Nephron progenitor cell (in vitro differentiated cells): ENCODE measurements at places on chromosomes 7 and 10.
A peak's percentile ranks its signal among the peaks of the same experiment; 100 is the strongest.

DNA sequence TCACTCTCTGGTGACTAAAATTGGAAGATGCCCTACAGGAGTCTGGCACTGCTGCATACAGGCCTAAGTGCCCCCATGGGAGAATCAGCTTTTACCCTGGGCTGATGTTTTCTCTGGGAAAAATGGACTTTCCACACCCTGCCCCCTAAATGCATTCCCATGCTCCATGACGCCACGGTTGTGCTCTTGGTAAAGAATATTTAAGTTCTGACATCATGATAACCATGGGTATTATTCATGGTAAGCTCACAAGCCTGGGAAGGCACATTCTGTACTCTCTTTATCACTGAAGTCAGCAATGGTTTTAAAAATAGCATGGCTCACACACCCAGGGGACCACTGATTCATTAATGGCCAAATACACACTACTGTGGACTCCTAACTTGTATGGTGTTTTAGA is 43.4 kb downstream of the HIPK2 start:
- no peak for DNase-seq

DNA sequence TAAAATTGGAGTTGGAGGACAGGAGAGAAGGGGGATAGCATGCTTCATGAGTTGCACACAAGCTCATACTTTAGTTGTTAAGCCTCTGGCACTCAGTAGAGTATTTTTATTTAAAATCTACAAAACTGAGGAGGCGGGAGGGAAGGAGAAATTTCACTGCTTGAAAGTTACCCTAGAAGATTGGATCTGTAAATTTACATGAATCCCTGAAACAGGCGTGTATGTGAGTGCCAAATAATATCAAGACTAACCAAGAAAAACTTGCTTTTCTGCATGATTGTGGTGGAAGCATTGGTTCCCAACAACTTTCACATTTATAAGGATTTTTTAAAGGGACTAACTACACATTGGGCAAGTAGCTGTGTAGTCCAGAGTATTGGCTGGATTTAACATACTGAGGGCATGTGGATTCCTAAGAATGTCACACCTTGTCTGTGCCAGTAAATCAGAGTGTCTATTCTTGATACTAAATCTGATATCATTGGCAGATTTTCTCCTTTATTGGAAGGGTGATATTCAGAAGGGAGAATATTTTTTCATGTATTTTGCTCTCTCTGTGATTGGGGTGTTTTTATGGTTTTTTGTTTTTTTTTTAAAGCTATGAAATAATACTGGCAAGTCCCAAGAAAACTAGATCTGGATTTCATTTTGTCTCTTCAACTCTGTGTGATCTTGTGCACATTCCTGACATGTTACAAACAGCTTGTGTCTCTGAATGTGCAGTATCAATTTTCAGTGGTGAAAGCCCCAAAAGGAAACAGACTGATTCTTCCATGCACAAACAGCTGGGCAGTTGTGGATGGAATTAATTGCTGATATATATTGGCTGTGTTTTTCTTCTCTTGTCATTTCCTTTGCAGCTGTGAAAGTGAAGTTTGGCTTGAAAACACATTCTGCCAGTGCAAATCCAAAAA is 67.2 kb downstream of the ADD3 start:
- no peak for DNase-seq

DNA sequence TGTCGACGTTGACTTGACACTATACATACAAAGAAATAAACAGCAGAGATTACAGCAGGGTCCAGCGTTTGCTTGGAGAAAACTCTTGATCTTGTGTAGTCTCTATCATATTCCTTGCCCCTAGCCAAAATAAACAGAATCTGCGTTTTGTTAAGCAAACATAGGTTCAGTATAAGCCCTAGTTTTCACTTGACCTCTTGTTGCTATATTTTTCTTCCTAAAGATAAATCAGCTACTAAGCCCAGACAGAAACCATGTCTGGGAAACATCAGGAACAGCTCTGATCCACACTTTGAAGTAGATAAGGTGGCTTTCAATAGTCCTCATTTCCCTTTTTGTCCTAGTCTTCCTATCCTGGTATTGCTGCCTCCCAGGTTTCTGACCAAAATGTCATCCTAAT is 328.2 kb upstream of the MAGI2 start:
- DNase-seq, result no peak

GRCh38 chr10:86598151-86598550 is 56.2 kb upstream of the OPN4 start:
- no peak for DNase-seq

DNA sequence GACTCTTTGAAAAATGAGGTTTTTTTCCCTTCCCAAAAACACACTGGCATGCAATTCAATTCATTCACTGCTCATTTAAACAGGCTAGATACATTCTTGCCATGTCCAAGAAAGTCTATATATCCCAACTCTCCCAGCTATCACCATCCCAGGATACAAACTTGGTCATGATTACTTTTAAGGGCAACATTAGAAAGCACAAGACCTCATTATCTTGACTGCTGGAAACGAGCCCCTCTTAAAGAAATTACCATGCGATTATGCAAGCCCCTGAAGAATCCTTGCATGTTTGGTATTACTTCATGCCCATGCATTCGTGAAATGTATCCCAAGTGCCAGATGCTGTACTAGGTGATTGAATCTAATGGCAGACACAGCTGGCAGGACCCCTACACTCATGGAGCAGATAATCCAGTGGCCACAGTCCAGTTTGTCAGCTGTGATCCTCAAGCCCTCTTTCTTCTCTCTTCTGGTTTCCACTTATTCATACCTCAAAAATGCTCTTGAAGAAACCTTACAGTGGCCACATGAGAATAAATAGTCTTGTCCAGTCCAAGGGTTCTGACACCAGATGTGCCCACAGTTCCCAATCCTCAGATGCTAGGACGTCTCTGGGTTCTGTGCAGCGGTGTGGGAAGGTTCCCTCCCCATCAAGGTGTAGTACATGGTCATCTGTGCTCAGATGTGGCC is 103.7 kb upstream of the HABP2 start:
- DNase-seq, result no peak

DNA sequence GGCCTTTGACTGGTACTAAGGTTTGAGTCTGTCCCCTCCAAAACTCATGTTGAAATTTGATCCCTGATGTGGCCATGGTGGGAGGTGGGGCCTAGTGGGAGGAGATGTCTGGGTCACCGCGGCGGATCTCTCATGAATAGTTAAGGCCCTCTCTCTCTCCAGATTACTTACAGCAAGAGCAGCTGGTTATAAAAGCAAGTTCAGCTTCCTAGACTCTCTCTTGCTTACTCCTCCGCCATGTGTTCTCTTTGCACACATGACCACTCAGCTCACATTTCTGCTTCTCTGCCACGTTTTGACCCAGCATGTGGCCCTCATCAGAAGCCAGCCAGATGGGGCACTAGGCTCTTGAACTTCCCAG is 29.9 kb upstream of the ZMIZ1 start:
- DNase-seq, result peak; percentile 56

- no peak for DNase-seq
These were observed 412.8 kb upstream of the GALNT17 start for GRCh38 chr7:70719125-70719524.

GRCh38 chr7:159030490-159031134 is 114.1 kb downstream of the VIPR2 start:
- DNase-seq, result peak; percentile 80

GRCh38 chr10:11661441-11661840 is 50.0 kb upstream of the USP6NL start:
- DNase-seq, result no peak

- DNase-seq, result no peak
These were observed 15.6 kb upstream of the ADO start for GRCh38 chr10:62788861-62789467.

GRCh38 chr10:1462994-1463633 is 274.2 kb downstream of the ADARB2 start:
- no peak for DNase-seq

DNA sequence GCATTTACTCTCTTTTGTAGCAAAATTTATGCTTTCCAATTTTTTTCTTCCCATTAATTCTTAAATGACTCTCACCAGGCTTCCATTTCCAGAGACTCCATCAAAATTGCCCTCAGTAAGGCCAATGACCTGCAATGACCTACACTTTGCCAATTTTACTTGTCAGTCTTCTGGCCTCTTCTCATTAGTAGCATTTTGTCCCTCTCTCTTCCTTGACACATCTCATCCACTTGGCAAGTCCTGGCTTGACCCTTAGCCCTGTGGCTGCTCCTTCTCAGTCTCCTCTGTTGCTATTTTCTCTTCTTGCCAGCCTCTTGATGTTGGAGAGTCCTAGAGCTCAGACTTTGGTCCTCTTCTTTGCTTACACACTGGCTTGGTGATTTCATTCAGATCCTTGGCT is 166.1 kb upstream of the MTPN start:
- no peak for DNase-seq

GRCh38 chr7:84389242-84389641 is 194.7 kb upstream of the SEMA3A start:
- DNase-seq, result no peak

GRCh38 chr10:92972066-92972870 is 88.3 kb upstream of the CYP26C1 start:
- no peak for DNase-seq

DNA sequence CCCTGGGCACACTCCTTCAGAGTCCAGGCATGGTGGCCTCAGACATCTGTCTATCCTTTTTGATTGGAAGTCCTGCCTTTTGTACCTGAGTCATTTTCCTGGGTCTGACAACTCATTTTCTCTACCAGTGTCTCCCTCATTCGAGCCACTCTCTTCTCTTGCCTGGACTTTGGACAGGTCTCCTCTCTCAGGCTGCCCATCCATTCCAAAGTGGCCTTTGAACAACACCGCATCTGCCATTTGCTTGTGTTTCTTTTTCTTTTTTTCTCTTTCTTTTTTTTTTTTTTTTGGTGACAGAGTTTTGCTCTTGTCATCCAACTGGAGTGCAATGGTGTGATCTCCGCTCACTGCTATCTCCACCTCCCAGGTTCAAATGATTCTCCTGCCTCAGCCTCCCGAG is 142.1 kb upstream of the COBL start:
- no peak for DNase-seq

- no peak for DNase-seq
These were observed 13.5 kb upstream of the TBX20 start for GRCh38 chr7:35267411-35267810.

GRCh38 chr10:23676296-23676695 is 237.4 kb downstream of the OTUD1 start:
- DNase-seq, result no peak

GRCh38 chr7:49371771-49372170 is 401.7 kb upstream of the VWC2 start:
- no peak for DNase-seq

DNA sequence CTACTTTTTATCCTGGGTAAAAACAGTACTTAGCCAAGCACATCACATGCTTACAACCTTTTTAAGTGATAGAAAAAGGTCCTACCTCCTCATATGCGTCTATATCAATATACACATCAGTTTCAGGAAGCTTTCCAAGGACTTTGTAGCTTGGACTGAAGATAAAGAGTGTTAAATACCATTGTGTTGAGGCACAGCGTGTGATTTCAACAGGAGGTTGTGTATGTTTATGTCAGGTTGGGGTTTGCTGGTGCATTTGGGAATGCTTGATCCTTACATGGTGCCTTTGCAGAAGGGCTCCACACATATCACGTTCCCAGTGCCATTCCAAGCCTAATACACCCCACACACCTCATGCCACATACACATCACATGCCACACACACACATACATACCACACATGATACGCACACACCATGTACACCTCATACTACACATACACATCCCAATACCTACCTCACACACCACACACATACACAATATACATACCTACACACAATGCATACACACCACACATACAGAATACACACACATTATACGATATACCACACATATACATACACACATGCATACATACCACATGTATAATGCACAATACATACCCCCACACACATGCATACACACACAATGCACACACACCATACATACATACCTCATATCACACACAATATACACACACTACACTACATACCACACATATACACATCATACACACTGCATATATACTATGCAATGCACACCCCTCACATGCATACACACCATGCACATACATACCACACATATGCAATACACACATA is 33.1 kb downstream of the PSMC2 start:
- no peak for DNase-seq

GRCh38 chr7:116876664-116877442 is 14.5 kb downstream of the CAPZA2 start:
- DNase-seq, result no peak

DNA sequence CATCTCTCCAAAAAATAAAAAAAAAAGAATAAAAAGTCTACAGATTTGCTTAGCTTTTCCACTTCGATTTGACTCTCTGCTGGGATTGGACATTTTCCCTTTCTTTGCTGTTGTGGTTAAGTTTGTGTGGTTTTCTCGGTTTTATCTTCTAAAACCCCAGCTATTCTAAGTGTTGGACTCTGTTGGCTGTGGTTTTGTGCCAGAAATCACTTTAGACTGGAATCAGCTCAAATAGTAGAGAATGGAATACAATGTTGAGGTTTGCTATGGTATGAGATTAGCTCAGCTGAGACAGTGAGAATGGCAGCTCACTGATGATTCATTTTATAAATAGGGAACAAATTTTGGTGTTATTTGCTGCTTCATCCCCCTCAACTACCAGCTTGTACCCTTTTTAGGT is 116.0 kb downstream of the BUB3 start:
- DNase-seq, result no peak

DNA sequence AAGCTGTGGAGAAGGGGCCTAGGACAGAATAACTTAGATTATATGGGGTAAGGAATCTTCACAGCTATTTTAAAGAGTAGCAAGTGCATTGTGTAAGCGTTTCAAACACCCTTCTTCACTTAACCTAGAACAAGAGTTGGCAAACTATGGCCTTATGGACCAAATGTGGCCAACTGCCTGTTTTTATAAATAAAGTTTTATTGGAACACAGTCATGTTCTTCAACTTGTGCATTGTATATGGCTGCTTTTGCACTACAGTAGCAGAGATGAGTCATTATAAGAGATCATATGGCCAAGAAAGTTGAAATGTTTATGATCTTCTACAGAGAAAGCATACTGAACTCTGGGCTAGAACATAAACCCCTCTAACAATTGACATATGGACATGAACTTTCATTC is 187.8 kb downstream of the ETV1 start:
- no peak for DNase-seq

DNA sequence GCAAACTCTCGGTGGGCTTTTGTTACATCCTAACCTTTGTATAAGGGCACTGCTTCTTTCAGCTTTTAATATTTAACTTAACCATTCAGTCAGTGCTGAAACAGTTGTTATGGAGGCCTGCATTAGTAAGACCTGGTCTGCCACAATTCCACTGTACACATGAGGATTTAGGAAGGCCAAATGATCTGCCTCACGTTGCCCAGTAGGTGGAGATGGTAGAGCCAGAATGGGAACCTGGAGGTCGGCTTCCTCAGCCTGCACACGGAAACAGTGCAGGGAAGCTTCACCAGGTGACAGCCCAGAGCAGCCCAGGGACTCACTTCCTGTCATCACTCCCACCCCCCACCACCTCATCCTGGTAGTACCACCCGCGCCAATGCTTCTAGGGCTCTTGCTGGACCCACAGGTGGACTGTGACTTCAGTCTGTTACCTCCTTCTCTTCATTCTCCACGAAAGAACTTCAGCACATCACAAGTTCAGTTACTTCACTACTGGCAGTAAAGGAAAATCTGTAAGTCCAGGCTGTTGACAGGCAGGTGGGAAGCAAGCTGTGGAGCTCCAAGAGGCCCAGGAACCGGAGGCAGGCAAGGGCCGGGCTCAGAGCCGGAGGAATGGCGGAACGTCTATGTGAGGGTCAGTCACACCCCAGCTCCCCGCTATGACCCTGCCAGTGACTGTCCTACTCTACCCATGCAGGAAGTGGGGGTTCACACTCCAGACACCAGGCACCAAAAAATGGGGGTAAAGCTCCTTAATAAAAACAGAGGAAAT is 480.3 kb upstream of the C7orf33 start:
- DNase-seq, result no peak
